Hepatocyte (in vitro differentiated cells): ENCODE measurements at places on chromosomes 1 and 21.

DNA sequence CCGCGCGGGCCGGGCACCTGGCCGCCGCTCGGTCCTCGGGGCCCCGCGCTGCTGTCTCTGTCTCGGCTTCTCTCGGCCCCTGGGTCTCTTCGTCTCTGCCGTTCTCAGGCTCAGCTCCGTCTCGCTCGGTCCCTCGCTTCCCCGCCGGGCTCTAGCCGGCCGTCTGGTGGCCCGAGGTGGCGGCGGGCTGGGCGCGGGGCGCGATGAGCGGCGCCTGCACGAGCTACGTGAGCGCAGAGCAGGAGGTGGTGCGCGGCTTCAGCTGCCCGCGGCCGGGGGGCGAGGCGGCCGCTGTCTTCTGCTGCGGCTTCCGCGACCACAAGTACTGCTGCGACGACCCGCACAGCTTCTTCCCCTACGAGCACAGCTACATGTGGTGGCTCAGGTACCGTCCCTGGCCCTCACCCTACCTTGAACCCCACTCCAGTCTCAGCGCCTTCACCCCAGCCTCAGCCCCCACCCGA lies 355 bp downstream of the SHISAL2A start:
- DNase-seq: peak; percentile 22

DNA sequence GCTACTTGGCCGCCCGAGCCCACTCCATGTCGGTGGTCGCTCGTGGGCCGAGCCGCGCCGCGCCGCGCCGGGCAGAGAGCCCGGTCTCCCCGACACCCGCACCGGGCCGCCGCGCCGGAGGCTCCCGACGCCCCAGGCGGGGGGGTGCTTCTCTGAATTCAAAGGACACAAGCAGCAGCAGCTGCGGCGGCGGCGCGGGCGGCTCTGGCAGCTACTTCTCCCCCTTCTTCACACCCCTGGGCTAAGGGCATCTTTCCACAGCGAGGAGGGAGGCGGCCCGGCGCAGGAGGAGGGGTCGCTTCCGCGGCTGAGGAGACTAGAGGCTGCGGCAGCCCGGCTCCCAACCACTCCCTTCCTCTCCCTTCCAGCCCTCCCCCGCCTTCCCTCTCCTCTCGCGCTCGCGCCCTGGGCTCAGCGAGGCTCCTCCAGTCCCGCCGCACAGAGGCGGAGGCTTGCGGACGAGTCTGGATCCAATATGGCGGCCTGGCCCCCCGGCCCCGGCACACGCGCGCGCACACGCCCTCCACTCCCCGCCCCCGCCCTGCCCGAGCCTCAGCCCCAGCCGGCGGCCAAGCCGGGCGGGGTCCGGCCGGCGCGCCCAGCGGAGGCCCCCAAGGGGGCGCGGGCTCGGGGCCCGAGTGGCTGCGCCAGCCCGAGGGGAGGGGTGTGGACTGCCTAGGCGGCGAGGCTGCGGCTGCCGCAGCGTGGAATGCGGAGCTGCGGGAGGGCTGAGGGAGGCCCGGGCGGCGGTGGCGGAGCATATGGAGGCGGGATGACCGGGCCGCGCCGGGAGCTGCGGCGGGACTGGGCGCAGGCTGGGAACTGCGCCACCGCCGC lies at the start of gene CDC42BPA:
TSS of gene CDC42BPA (minus strand) at position 477 of the 837 bp plus-strand sequence. CDS start 1,310 bp downstream, outside the sequence.
- DNase-seq: peak; percentile 94

GRCh38 chr1:109937738-109938137 lies 27.1 kb downstream of the CSF1 start:
- DNase-seq: no peak

DNA sequence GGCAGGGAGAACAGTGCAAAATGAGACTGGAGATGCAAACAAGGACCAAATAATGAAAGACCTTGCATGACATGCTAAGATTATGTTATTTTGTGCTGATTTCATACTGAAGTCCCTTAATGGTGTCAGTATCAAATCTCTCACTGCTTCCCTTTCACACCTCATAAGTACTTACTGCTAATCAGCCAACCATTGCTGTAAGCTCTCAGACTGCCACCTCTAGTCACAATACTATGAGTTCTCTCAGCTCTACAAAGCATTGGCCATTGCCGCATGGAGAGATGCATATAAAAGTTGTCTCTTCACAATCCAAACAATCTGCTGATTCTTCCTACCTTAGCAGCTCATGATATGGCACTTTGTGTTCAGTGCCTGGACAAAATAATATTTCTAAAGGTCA lies 375.4 kb downstream of the LTN1 start:
- no peak for DNase-seq

DNA sequence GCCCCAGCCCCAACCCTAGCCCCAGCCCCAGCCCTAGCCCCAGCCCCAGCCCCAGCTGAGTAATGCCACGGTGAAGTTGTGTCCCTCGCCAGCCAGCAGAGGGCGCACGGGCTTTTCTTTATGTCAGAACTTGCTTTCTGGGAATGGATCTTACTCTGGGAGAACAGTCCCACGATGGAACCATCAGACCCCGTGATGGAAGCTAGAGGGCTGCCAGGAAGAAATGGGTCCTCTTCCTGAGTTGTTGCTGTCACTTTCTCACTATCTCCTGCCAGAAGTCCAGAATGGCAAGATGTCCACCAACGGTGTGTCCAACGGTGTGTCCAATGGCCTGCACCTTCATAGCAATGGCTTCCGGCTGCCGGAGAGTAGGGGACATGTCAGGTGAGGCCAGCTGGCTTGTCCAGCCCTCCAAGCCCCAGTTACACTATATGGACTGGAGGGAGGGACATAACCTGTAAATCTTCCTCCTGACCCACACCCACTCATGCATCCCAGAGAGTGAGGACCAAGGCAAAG lies 25.1 kb upstream of the TMEM222 start:
- DNase-seq: peak; percentile 82

DNA sequence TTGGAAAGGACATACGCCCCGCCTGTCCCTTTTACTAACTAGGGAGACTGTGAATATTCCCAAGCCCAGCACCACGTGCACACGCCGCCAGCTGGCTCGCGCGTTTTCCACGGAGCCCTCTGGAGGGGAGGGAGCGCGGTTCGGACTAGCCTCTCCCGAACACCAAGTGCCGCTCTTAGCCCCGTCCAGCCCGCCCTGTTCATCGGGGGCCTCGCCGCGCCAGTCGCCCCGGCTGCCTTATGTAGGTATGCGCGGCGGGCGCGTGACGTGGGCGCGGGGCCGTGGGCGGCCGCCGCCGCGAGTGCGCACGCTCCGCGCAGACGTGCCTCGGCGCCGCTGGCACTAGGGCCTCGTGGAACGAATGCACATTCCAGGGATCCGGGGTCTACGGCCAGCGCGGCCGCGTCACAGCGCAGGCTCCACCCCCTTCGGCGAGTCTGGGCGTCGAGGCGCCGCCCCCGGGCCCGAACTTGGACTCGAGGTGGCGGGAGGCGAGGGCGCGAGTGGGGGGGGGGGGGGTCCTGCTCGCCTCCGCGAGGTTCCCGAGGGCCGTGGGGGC lies 767 bp upstream of the IRF2BP2 start:
- peak; percentile 97 for DNase-seq

GRCh38 chr1:1436630-1437032 lies 1.1 kb downstream of the VWA1 start:
- no peak for DNase-seq

DNA sequence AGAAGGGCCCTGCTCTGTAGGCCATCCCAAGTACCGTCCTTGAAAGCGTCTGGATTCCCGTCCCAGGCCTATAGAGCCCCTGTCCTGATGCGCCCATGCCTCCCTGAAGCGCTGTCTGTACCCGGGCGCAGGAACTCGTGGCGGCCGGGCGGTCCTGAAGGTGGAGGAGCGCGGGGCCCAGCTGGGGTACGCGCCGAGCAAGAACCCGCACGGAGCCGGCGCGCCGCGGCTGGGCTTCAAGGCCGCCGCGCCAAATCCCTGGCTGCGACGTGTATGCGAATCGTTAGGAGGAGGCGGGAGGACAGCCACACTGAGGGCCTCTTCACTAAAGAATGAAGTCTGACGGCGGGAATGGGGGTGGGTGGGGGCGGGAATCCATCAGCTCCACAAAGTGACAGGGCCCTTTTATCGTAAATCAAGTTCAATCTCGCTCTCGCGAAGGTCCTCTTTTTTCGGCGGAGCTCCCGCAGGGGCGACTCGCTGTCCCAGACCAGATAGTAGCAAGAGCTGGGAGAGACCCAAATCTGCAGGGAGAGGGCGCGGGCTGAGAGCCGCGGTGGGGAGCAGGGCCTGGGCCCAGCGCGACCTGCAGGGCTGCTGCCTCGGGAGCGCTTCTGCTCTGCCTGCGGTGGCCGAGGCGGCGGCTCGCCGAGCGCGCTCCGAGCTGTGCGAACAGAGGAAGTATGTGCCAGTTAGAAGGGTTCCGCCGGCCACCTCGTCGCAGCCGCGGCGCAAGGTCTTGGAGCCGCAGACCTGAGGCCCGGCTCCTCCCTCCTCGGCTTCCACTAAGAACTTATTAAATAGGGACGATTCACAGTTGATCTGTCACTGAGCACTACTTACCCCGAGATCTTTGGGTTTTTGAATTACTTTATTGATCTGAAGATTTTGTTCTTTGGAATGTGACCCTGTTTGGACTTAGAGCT lies 10.4 kb downstream of the BARHL2 start:
- peak; percentile 67 for DNase-seq

DNA sequence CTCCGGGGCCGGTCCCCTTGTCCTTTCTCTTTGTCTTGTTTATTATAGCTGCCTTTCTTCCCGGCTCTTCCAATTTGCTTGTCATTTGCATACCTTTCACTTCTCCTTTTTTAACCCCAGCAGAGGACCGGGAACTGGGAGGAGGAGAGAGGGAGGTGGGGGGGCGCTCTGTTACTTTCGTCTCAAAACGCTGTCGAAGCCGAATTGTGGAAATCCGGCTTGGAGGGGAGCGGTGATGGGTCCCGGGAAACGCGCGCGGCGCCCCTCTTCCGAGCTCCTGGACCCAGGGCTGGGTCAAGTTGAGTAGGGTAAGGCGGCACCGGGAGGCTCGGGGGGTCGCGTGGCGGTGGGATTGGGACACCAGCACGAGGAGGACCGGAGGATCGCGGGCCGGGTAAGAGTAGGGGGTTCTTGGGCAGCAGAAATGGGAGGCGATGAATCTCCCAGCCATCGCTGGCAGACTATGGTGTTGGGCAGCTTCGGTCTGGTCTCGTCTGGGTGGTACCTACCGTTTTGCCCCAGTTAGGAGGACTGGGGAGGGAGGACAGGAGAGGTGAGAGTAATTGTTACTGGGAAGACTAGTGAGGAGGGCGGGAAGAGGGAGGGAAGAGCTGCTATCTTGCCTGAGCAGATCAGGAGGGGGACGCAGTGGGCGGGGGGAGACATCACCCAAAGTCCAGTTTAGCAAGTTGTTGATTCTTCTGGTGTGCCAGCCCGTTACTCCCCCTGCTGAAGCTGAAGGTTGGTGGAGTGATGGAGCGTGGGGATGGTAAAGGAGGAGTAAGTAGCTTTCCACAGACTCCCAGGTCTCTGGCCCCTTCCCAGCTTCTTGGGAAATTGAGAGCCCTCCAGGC lies 1.5 kb downstream of the PROX1 start:
- DNase-seq: peak; percentile 42

DNA sequence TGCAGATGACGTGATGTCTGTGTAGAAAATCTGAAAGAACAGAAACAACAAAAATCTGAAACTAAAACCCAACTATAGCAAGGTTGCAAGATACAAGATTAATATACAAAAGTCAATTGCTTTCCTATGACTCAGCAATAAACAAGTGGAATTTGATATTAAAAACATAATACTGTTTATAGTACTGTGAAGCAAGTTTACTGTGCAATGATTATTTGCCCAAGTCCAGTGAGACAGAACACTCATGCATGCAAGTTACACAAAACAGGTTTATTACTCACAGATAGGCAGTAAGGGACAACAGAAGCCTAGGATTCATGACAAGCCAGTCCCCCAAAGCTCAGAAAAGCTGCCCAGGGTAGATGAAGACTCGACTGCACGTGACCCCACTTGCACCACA lies 62.4 kb upstream of the RAB4A start:
- no peak for DNase-seq

GRCh38 chr1:11531314-11531870 lies 52.4 kb downstream of the DISP3 start:
- DNase-seq: no peak

DNA sequence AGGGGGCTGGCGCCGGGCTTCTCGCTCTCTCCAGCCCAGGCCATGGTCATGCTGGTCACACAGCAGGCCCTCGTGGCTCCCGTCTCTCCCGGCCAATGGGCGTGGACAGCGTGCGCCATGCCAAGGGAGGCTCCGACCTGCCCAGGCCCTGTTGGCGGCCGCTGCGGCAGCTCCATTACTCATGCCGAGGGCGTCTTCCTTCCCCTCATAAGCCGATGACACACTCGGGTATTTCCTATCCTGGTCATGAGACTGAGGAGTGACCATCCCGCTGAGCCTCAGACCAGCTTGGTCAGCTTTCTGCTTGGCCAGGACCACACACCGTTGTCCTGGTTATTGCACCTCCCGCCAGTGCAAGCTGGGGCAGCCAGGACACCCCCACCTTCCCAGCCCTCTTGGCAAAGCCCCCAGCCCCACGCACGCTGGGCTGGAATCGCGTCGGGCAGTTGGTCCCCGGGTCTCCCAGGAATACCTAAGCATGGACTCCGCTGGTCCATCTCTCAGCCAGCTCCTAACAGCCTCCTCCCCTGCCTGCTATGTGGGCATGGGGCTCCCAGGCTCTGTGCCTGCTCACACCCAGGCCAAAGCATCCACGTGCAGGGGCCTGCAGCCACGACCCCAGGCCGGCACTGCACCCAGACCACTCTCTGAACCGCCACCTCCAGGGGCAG lies 49.8 kb downstream of the ARHGEF16 start:
- no peak for DNase-seq

DNA sequence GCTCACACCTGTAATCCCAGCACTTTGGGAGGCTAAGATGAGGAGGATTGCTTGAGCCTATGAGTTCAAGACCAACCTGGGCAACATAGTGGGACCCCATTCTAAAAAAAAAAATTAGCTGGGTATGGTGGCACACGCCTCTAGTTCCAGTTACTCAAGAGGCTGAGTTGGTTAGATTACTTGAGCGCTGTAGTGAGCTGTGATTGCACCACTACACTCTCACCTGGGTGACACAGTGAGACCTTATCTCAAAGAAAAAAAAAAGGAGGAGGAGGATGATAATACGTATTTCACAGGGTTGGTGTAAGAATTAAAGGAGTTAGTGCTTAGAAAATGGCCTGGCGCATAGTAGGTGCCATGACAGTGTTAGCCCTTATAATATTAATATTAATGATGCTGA lies 144.1 kb downstream of the PLXNA2 start:
- no peak for DNase-seq

DNA sequence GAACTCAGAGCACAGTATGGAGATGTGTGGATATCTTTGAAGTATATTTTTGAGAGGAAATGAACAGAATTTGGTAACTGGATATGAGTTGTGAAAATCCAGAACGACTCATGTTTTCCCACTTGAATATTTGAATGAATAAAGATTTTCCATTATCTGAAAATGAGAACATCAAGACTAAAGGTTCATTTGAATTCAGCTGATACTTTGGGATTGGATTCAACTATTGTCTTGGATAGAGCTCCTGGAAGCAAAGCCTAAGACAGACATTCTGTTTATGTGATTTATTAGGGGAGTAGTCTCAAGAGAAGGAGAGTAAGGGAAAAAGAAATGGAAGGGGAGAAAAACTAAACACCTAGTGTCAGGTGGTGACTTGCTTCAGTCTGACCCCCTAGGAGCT lies 256.0 kb upstream of the LYPLAL1 start:
- DNase-seq: no peak

GRCh38 chr1:237386362-237387143 lies 344.6 kb downstream of the RYR2 start:
- peak; percentile 34 for DNase-seq

GRCh38 chr1:6271554-6271953 lies 10.7 kb upstream of the GPR153 start:
- DNase-seq: peak; percentile 50

- DNase-seq: no peak
Measured at GRCh38 chr1:41915786-41916571, 2.7 kb downstream of the HIVEP3 start.

- DNase-seq: no peak
Measured at GRCh38 chr1:189212606-189213005, 1265.1 kb downstream of the BRINP3 start.

- no peak for DNase-seq
Measured at GRCh38 chr1:91697861-91698260, 188.1 kb downstream of the TGFBR3 start.
